ENCODE measurements at places on chromosomes 2 and 18.

DNA sequence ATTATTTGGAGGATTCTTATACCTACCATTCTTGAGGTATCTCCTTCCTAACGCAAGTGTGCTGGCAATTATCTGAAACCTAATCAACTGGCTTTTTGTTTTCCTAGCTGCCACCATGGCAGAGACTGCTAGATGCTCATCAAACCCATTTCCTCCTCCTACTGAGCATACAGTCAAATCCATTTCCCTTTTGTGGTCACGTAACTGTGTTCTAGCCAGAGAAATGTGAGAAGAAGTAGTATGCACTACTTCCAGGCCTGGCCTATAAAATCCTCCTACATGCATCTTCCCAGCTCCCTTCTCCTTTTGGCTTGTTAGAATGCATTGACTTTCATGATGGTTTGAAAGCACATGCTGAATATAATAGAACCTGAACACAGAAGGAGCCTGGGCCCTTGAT is 494.1 kb upstream of the MEIS1 start:
- DNase-seq, result no peak

- no peak for DNase-seq
Measured at GRCh38 chr2:27051902-27052645, 606 bp downstream of the AGBL5 start.

GRCh38 chr2:172232708-172233396 is 130.2 kb upstream of the DLX2 start:
- DNase-seq, result no peak

GRCh38 chr2:204249437-204249836 is 295.8 kb upstream of the PARD3B start:
- no peak for DNase-seq

GRCh38 chr2:23221236-23221635 is 163.7 kb upstream of the KLHL29 start:
- no peak for DNase-seq

GRCh38 chr2:44191739-44192138 is 23.1 kb downstream of the PPM1B start:
- no peak for DNase-seq

DNA sequence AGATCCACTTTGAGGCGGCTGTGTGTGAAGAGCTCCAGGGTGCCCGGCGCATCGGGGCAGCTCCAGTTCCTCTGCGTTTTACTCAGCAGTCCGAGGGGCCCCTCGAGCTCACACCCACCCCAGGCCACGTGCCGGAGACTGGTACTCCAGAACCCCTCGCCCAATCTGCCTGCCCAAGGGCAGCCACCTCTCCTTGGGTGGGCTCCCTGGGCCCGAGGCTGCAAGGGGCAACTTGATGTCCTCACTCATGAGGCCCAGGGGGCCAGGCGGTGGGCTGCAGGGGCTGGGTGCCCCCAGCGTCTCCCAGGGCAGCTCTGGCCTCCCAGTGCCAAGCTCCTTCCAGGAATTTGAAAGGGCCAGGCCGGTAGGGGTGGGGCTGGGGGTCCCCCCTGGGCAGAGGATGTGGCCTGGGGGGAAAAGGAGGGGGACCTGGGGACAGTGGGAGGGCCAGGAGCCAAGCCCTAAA is 16.7 kb downstream of the RAMP1 start:
- DNase-seq, result no peak

- no peak for DNase-seq
Measured at GRCh38 chr18:35938562-35938961, 33.9 kb upstream of the RMP24 start.

GRCh38 chr2:110113961-110114591 is 1.5 kb downstream of the MALL start:
- DNase-seq, result no peak

- no peak for DNase-seq
Measured at GRCh38 chr2:40265602-40266001, 186.3 kb downstream of the SLC8A1 start.

DNA sequence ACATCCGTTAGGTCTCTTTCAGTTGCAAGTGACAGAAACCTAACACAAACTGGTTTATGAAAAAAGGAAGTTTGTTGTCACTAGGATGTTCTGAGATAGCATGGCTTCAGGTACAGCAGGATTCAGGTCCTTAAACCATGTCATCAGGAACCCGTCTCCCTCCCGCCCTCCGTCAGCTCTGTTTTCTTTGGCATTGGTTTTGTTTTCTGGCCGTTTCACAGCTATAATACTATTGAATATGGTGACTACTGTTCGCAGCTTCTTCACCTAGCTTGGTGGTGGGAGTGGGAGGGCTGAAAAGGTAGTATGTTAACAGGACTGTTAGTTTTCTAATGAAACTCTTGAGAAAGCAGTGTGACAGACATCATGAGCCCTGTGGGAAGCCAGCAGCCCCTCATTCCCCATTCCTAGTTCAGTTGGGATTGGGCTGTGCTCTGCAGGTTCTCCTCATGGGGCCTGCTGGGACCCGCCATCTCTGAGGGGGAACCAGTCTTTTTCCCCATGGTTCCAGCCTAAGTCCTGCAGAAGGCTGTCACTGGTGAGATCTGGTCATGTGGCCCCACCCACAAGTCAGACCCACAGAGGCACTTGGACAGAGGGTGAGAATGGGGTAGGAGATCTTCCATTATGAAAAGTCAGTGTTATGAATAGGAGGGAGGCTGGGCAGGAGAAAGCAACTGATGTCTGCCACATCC is 12.1 kb downstream of the PTMA start:
- no peak for DNase-seq

- DNase-seq, result no peak
Measured at GRCh38 chr18:23257137-23257536, 121.9 kb downstream of the CABLES1 start.

DNA sequence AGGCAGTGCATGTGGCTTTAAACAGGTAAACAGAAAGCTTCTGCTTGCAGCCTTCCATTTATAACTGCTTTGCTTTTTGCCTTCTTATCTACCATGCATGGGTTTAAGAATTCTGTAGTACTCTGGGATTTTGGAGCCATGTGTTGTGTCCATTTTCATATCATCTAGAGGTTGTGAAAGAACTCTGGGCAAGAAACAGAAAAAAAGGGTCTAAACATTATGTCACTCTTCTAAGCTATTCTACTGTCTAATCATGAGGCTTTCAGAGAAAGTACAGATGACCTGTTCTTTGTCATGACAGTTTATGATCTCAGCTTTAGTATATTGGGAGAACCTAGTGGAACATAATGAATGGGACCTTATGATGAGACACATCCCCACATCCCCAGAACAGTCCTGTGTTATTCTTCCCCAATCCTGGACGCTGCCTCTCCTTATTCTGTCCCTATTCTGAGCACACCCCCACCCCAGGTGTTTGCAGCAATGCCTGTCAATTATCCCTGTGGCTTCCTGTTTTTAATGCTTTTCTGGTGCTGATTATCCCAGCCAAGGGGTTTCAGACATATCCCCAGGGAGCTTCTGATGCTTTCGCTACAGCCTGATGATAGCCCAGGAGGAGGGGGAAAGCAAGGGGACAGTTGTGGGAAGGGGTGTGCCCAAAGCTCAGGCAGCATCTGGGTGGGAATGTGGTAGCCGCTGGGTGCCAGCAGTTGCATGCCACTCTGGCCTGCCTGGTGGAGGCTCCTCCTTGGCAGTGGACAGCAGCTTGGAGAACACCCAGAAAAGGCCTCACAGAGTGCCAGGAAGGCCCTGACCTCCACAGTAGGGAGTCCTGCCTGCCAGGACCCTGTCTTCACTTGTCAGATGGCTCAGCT is 169.5 kb upstream of the MAP3K20 start:
- DNase-seq, result no peak

DNA sequence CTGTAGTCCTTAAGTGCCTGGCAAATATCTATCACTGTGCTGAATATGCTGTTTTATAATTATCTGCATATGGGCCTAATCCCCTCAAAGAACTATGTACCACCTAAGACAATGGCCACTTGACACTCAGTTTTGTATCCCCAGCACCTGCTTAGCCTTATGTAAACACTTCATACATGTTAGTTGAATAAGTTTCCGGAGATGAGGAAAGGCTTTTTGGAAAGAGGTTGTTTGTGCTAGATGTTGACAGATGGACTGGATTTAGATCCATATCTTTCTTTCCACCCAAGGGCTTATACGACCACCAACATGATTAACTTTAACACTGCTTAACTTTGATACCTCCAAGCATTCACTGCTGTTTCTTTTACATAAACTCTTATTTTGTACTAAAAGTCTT is 63.3 kb downstream of the FAM228A start:
- no peak for DNase-seq

GRCh38 chr2:206993964-206994363 is 54.6 kb downstream of the CPO start:
- no peak for DNase-seq

- no peak for DNase-seq
Measured at GRCh38 chr2:212176151-212176550, 362.5 kb downstream of the ERBB4 start.

DNA sequence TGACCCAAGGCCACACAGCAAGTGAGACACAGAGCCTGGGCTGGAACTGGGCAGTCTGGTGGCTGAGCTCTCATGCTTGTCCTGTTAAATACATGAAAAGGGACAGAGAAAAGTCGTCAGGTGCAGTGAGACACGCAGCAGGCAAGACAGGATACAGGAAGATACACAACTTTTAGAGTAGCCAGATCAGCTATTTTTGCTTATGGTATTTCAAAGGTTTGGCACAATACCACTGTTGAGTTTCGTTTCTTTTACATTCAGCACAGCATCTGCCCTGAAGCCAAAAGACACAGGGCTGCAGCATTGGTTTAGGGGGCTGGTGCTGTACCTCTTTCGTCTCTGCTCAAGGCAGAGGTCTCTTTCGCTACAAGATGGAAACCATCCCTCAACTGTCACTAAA is 14.0 kb downstream of the FHL2 start:
- no peak for DNase-seq

DNA sequence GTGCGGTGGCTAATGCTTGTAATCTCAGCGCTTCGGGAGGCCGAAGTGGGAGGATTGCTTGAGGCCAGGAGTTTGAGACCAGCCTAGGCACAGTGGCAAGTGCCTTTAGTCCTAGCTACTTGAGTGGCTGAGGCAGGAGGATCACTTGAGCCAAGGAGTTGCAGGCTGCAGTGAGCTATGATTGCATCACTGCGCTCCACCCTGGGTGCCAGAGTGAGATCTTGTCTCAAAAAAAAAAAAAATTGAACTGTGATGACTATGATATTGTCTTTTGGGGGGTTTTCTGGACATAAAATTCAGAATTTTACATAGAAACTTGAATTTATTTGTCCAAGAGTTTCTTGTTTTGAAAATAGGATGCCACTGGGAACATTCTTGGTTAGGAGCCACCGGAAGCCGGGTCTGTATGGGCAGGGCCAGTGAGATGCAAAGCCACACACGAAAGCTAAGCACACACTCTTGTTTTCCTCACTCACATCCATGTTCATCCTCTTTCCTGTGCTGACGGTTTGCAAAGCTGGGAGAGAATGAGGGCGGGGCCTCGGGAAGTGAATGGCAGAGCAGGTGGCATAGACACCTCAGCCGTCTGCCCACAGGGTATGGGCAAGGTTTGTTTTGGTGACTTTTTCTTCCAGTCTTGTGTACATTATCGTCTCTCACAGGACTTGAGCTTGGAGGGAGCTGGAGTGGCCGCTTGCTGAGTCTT is 12.6 kb downstream of the AGAP1 start:
- DNase-seq, result no peak

Measured in activated T-cell treated with anti-CD3 and anti-CD28 coated beads for 1 hour (primary cell).